ENCODE measurements at places on chromosomes 16 and 17. TPM values are rescaled to one million over a fixed set of nuclear protein-coding genes. Genes with fewer than 3 reads are reported as not detected.

DNA sequence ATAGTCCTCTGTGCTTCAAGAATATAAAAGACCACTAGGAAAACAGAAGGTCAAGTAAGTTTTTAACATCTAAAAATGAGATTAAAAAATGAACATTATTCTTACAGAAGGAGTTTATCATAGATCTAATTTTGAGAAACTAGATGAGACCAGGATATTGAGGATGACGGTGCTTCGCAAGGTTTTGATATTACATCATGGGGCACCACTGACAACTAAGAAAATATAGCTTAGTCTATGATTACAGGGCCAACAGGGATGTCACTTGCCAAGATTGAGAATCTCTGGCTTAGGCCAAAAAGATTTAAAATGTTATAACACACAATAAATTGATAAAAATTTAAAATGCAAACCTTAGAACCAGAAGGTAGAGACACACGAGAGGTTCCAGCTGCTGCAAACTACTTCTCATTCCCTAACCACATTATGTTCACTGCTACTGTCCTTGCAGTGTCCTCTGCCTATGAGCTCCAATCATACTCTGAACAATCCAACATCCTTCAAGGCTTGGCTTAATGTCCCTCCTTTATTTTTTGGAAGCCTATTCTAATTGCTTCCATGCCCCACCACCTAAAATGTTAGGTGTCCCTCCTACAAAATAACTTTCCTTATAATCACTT, 33.2 kb downstream of the USP32 start:
- no peak overlapping the region for H3K27ac ChIP-seq
- no peak for DNase-seq
- H3K4me3 ChIP-seq, result no peak overlapping the region
- H3K4me1 ChIP-seq, result no peaks in the 10 kb centered on the region
- no peaks in the 10 kb centered on the region for H3K36me3 ChIP-seq

- no peak overlapping the region for H3K27ac ChIP-seq
- H3K4me1 ChIP-seq, result no peaks in the 10 kb centered on the region
- no peak for DNase-seq
- H3K4me3 ChIP-seq, result no peak overlapping the region
- H3K27me3 ChIP-seq, result no peaks in the 10 kb centered on the region
Observed at GRCh38 chr17:2916461-2916860, 120.2 kb downstream of the RAP1GAP2 start.

- no peak overlapping the region for H3K4me3 ChIP-seq
- no peaks in the 10 kb centered on the region for H3K27me3 ChIP-seq
Observed at GRCh38 chr16:50306287-50306686, 39.9 kb downstream of the ADCY7 start.

GRCh38 chr16:57890752-57891111, 80.2 kb downstream of the CNGB1 start:
- peaks cover 3% of the 10 kb centered on the region for H3K4me1 ChIP-seq
- no peaks in the 10 kb centered on the region for H3K36me3 ChIP-seq
- no peak overlapping the region for H3K27ac ChIP-seq
- no peak overlapping the region for H3K4me3 ChIP-seq

DNA sequence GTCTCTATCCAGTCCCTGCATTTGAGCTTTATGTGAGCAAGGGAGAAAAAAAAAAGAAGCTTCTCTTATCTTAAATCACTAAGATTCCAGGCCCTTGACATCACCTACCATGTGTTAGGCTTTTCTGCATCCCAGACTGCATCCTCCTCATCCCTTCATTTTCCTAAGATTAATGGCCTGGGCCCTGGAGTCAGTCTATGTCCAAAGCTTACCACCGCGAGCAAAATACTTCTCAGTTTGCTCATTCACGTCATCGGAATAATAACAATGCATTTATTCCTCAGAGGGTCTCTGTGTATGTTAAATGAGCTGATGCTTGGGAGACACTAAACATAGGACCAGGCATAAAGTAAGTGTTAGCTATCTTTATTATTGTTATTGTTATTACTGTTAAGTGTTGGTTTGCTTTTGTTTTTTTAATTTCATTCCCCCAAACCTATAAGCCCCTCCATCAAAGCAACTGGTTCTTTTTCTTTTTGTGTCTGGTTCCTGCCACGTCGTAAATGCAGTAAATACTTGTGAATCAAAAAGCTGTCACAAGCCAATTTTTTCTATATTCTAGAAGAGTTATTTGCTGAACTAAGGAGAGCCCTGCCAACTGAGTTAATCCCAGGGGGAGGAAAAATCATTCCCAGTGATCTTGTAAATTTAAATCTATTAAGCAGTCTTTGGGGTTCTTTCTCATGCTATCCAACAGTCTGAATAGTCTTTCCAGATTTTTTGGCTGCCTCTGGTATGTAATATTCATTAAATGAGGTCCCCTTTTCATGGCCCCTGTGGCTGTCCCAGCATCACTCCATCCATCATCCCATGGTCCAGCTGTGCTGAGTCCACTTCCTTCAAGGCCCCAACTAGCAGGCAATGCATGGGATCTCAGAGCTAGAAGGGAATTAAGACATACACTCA, 46.5 kb downstream of the VAT1L start:
- no peak overlapping the region for H3K27ac ChIP-seq
- H3K27me3 ChIP-seq, result no peaks in the 10 kb centered on the region
- DNase-seq, result no peak
- peaks cover 4% of the 10 kb centered on the region for H3K4me1 ChIP-seq
- no peak overlapping the region for H3K4me3 ChIP-seq
- H3K36me3 ChIP-seq, result no peaks in the 10 kb centered on the region

DNA sequence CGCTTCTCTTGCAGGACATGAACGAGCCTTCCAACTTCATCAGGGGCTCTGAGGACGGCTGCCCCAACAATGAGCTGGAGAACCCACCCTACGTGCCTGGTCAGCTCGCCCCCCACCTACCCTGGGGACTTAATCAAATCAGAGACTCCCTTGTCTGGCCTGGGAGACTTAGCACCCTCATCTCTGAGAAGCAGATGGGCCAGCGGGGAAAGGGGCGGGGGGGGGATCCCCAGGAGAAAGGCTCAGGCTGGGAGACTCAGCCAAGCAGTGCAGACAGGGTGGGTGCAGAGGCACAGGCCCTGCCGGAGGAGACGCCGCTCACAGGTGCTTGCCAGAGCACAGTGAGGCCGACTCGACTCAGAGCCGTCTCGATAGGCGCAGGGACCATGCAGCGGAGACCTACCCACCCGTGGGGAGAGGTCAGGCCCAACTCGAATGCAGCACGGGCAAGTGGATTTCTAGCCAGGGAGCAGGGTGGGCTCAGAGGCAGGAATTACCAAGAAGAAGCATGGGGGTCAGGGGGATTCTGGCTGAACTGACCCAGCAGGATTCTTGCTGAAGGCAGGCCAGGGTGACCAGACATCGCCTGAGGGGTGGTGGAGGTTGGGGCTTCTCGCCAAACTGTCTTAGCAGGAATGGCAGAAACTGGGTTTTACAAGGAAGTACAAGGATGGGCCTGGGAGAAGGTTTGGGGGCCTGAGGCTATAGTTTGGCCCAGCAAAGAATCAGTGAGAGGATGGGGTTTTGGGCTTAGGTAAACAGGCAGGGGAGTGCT, 9.7 kb downstream of the GAA start:
- no peaks in the 10 kb centered on the region for H3K27me3 ChIP-seq
- no peaks in the 10 kb centered on the region for H3K4me1 ChIP-seq
- DNase-seq, result no peak
- H3K36me3 ChIP-seq, result no peaks in the 10 kb centered on the region
- no peak overlapping the region for H3K4me3 ChIP-seq
- H3K27ac ChIP-seq, result no peak overlapping the region

GRCh38 chr17:67211742-67212141, 33.3 kb downstream of the HELZ start:
- peaks cover 4% of the 10 kb centered on the region for H3K36me3 ChIP-seq
- H3K27me3 ChIP-seq, result no peaks in the 10 kb centered on the region
- peaks cover 31% of the 10 kb centered on the region for H3K4me1 ChIP-seq
- no peak for DNase-seq

DNA sequence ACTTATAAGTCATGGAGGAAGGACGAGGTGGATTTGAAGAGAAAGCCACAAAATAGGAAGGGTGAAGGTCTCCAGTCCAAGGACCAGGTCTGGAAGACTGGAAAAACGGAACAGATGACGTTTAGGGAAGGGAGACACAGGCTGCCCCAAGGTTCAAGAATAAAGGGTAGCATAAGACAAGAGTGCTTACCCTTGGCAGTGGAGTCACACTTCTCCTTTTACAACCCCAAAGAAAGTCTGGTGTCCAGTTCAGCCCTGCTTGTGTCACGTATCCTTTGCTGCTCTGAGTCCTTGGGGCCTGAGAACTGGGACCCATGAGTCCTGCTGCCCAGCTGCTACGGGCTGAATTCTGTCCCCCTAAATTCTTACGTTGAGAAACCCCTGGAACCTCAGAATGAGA, 13.0 kb upstream of the GGA2 start:
- H3K4me1 ChIP-seq, result no peaks in the 10 kb centered on the region
- no peaks in the 10 kb centered on the region for H3K27me3 ChIP-seq
- H3K27ac ChIP-seq, result no peak overlapping the region
- H3K36me3 ChIP-seq, result no peaks in the 10 kb centered on the region

DNA sequence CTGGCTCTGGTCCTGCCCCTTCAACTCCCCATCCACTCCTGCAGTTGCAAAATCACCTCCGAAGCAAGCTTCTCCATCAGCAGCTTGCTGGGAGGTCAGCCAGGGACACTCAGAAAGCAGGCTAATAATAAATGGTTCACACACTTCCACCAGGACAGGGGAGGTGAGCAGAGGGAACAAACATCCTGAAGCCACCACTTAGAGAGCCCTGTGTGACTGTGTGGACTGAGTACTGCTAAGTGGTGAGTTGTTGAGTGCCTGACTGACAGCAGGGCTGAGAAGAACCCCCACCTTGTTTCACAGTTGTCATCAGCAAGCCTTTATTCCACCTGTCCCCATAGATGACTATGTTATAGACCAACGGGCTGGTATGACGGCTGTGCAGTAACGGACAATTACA, 213.9 kb downstream of the CBLN1 start:
- no peak overlapping the region for H3K4me3 ChIP-seq
- no peak overlapping the region for H3K27ac ChIP-seq
- H3K4me1 ChIP-seq, result no peaks in the 10 kb centered on the region
- H3K36me3 ChIP-seq, result no peaks in the 10 kb centered on the region
- no peaks in the 10 kb centered on the region for H3K27me3 ChIP-seq

GRCh38 chr17:76219670-76220383, 20.5 kb downstream of the RNF157 start:
- no peak overlapping the region for H3K4me3 ChIP-seq
- H3K27me3 ChIP-seq, result no peaks in the 10 kb centered on the region
- no peak for DNase-seq
- no peaks in the 10 kb centered on the region for H3K36me3 ChIP-seq
- H3K27ac ChIP-seq, result no peak overlapping the region

GRCh38 chr16:20829536-20829935, 23.2 kb downstream of the REXO5 start:
- peaks cover 15% of the 10 kb centered on the region for H3K36me3 ChIP-seq
- no peak overlapping the region for H3K4me3 ChIP-seq
- H3K4me1 ChIP-seq, result no peaks in the 10 kb centered on the region
- H3K27me3 ChIP-seq, result no peaks in the 10 kb centered on the region
- no peak overlapping the region for H3K27ac ChIP-seq

GRCh38 chr17:70955441-70955840, 786.1 kb downstream of the KCNJ2 start:
- H3K27ac ChIP-seq, result no peak overlapping the region
- H3K36me3 ChIP-seq, result no peaks in the 10 kb centered on the region
- H3K27me3 ChIP-seq, result no peaks in the 10 kb centered on the region
- DNase-seq, result no peak
- H3K4me3 ChIP-seq, result no peak overlapping the region

DNA sequence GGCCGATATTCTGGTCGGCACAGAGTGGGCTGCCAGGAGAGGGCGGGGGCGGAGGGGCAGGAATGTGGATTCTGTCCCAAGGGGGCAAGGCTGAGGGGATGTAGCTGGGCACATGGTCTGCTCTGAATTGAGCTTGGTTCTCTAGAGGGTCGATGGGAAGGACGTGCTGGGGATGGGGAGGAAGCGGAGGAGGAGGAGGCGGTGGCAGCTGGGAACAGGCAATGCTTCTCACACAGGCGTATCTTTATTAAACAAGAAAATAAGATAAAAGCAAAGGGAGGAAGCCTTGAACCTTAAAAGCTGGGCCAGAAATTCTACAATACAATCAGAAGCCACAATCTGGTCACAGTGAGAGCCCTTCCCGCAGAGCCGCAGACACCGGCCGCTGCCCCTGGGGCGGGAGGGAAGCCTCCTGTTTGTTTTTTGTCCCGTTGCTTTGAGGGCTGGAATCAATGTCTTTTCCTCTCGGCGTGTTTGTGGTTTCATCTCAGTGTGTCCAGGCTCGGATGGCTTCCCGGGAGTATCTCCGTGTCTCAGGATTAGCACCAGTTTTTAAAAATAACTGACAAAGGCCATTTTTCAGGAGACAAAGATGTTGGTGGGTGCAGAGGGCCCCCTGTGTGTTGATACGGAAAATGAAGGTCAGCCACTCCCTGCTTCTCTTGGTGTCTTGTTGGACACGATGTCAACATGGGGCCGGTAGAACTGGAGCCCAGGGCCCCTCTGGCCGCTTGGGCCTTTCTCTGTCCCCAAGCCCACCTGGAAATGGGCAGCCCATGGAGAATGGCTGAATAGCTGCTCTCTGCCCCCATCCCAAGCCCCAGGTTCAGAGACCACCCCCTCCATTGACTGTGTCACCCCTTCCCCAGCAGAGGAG, 12.3 kb upstream of the SLC7A5 start:
- H3K27me3 ChIP-seq, result peaks cover 3% of the 10 kb centered on the region
- DNase-seq, result no peak
- no peaks in the 10 kb centered on the region for H3K4me1 ChIP-seq
- no peak overlapping the region for H3K27ac ChIP-seq
- H3K36me3 ChIP-seq, result no peaks in the 10 kb centered on the region

GRCh38 chr17:9928601-9929333, 23.7 kb upstream of the RCVRN start:
- DNase-seq, result no peak
- H3K27ac ChIP-seq, result peak overlapping the region; percentile 77
- no peaks in the 10 kb centered on the region for H3K27me3 ChIP-seq
- H3K36me3 ChIP-seq, result peaks cover 5% of the 10 kb centered on the region

Gene NPIPA3
- total RNA-seq, result 2.3 TPM

Gene RIPOR1
- 85.1 TPM for total RNA-seq

Gene C16orf74
- 1.8 TPM for total RNA-seq

Gene CACNG1
- not detected for total RNA-seq

Gene PIK3R6
- total RNA-seq, result 0.59 TPM

Gene MRPL58
- 48.9 TPM for total RNA-seq

Gene ZNF205
- 8.9 TPM for total RNA-seq

Gene EPX
- not detected for total RNA-seq
